ENCODE measurements at places on chromosomes 3 and 15.
A peak's percentile ranks its signal among the peaks of the same experiment; 100 is the strongest.

DNA sequence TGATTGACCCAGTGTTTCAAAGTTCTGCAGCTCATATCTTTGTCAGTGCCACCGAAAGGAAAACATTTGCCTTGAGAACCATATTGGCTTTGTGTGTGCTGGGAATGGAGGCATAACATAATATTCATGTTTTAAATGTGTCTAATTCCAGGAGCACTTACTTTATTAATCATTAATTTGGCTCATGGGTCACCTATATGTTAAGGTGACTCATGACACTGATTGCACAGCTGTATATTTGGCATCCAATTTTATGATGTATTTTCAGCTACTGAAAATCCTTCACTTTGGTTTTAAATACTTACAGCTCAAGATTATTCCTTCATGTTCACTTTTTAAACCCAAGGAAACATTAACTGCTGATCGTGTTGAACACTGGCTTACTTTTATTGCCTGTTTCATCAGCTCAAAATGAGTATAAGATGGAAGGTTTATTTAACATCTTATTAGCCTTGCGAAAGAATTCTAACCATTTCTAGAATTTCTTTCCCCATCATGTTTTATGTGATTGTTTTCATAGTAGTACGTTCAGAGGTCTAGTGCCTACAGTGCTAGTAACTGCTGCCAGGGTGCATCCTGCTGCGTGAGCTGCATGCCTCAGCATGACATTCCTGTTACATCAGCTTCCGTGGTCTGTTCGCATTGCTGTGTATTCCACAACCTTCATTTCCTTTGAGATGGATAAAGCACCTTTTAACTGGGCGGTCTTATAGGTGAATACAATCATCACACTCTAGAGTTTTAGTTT lies 63.7 kb downstream of the LRCH3 start:
- no peak for DNase-seq

- no peak for DNase-seq
These were observed 32.6 kb downstream of the SEMA7A start for GRCh38 chr15:74400915-74401757.

DNA sequence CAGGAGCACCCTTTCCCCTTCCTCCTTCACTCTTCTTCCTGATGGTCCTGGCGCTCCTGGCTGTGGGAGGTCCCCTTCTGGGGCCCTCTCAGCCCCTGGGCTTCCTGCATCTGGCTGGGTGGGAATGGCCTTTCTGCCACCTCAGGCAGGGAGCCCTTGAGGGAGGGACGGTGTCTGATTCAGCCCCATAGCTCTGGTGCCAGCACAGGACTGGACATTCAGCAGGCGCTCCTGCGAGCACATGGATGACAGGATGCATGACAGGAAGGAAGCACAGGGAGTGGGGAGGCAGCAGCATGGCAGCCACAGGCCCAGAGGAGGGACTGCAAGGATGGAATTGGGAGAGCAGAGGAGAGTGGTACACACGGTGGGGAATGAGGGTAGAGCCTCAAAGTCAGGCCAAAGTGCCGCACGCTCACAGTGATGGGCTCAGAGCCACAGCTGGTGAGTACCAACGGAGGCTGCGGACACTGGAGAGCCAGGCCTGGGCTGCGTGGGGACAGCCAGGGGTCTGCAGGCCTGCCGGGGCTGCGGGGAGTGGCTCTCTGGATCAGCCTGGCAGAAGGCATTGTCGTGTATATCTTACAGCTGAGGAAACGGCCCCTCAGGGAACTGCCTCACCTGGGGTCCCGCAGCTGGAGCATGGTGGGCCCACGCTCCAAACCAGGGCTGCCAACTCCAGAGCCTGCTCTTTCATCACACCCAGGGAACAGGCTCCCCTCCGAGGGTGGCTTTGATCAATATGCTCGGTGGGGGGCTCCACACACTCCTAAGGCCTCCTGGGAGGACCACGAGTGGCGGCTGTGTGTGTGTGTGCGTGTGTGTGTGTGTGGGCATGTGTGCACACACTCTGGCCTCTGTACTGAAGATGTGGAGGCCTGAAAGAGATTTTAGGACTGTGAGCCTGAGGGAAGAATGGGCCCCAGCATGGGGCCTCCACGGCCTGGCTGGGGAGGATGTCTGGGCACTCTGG lies 51.4 kb upstream of the CTSH start:
- no peak for DNase-seq

- no peak for DNase-seq
These were observed 38.6 kb downstream of the BTLA start for GRCh38 chr3:112460519-112461195.

DNA sequence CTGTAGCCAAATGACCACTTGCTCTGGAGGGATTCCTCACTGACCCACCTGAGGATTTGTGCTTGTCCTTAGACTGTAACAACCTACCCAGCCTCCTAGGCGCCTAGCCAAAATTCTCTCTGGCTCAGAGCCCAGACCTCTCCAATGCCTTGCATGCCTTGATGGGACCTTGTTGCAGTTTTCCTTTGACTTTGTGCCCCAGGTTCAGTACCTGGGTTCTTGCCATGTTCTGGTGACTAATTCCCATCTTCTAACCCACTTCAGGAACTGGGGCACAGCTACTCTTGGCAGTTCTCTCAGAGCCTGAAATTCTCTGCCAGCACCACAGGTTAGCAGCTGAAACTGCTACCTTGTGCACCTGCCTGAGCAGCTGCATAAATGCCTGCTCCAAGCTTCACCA lies 27.0 kb upstream of the UBE3A start:
- no peak for DNase-seq

DNA sequence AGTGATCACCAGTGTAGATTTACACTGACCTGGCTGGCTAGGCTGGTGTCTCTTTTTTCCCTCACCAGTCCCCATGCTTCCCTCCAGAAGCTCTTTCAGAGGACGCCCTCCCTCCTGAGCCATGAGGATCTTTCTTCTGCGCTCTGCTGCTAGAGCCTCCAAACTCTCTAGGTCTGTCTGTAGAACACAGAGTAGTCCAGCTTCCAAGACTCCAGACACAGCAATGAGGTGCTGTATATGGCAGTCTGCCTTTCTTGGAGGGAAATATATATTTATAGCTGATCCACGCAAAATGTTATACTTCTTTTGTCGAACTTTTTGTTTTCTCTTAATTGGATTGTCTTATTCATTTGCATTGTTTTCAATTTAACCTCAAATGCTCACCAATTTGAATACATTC lies 1121.8 kb downstream of the ROBO2 start:
- DNase-seq = no peak

- DNase-seq = peak; percentile 58
These were observed 30.0 kb upstream of the SLC41A3 start for GRCh38 chr3:126113733-126114442.

DNA sequence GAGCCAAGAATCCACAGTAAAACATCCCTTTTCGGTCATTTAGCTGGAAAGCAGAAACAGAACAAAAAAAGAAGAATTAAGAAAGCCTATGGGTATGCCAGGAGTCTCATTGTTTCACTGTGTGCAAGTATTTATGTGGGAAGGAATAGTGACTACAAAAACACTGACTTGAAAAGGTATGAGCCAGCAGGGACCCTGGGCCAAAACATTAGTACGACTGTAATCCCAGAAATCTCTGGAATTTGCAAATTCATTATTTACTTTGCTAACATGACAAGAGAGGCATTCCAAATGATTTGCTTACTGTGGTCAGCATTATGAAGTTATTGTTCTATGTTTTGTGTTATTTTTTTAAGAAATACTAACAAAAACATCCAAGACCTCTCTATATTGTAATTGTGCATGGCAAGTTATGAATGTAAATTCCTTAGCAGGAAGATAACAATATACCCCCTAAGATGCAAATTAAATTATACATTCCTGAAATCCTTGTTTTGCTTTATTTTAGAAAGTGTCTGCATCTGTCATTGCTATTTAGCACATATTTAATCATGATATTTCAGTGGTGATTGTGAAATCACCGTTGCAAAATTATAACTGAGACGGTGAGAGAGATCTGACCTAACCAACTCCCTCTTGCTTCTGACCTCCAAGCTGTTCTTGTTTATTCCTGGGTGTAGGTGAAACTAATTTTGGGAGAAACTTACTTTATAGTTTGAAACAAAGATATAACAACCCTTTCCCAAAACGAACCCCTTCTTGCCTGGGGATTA lies 299.2 kb downstream of the ZPLD1 start:
- no peak for DNase-seq

GRCh38 chr3:71072287-71072686 lies 511.2 kb downstream of the FOXP1 start:
- no peak for DNase-seq

DNA sequence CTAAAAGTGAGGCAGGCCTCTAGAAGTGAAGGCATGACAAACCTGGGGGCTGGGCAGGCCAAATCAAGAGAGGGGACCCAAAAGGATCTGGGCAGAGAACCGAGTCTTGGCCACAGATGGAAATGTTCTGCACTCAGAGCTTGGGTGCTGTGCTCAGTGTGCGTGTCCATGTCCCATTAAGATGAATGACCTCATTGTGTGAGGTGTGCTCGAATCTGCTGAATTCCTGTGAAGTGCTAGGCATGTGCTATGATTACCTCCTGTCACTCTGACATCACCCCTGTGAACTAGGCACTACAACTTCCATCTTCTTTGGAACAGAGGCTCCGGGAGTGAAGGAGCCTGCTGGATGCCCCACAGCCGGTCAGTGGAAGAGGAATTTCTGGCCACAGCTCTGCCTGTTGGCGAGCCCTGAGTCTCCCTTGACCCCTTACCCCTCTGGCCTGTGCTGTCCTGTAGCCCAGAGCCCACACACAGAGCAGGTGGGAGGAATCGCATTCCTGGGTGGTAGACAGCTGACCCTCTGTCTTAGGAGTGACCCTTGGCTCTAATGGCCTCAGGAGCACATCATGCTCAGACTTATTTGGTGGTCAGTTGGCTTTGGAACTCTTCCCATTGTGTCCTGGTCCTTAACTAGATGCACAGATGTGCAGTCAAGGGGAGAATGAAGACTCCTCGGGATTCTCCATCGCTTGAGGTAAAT lies 67.6 kb upstream of the CTDSPL start:
- no peak for DNase-seq

DNA sequence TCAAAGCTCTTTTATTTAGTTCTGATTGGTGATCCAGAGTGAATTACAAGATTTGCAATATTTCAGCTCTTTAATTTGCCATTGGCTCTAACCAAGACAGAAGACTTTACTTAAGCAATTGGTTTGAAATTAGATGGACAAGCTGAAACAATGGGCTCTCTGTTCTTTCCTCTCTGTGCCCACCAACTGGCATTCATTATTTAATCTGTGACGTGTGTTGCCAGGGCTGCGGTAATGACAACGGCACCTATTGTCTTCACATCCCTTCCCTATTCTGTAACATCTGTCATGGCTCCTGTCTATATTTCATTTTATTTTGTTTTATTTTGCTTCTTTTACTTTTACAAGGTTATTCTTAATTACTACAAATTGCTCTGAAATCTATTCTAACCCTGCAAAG lies 33.9 kb downstream of the PLD1 start:
- no peak for DNase-seq

DNA sequence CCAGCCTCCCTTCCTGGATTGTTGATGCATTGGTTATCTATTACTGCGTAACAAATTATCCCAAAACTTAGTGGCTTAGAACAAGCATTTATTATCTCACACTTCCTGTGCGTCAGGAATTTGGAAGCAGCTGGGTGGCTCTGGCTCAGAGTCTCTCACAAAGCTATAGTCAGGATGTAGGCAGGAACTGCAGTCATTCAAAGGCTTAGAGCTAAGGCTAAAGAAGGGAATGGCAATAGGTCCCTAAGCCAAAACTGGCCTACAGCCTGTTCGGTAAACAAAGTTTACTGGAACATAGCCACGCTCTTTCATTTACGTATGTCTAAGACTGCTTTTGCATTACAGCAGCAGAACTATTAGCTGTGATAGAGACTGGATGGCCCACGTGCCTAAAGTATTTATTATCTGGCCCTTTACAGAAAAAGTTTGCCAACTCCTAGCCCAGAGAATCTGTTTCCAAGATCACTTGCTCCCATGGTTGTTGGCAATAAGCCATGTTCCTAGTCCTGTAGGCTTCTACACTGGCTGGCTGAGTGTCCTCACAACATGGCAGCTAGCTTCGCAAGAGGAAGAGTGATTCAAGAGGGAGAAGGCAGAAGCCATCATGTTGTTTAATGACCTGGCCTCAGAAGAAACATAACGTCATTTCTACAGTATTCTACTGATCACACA lies 132.4 kb downstream of the SNRK start:
- DNase-seq = no peak

GRCh38 chr15:50113992-50114780 lies 4.8 kb downstream of the ATP8B4 start:
- DNase-seq = no peak

- DNase-seq = no peak
These were observed 818.2 kb upstream of the LMCD1 start for GRCh38 chr3:7683426-7683825.

GRCh38 chr3:128290484-128290883 lies 137.2 kb downstream of the EEFSEC start:
- no peak for DNase-seq

GRCh38 chr3:187748050-187748481 lies 2.8 kb upstream of the BCL6 start:
- peak; percentile 94 for DNase-seq

DNA sequence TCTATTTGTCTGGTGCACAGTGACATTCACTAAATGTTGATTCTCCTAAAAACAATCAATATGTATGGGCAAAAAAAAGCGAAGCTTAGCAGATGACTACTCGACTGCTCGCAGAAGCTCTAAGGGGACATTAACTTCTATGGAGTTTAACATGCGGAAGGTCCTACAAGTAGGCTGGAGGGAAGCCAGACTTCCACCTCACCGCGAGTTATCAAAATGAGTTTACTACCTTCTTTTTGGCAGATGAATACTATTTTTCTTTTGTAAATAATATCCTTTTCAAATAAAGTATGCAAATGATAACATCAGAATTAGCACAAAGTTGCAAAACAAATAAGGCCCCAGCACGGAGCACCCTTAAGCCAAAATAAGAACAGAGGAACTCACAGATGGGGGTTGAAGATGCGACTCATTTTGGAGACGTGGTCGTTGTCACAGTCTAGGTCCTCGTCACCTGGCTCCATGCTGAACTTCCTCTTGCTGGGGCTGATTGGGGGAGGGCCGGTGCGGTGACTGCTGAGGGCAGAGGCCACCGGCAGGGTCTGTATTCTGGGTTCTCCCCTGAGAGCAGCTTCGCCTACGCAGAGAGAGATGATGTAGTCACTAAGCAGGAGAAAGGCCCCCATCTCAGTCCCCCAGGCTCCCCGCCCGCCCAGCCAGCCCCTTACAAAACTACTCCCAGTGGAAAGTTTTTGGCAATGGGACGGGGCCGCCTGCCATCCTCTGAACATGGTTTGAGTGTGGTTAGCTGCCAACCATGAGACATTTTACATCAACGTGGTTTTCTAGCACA lies 42.1 kb downstream of the VGLL4 start:
- DNase-seq = no peak

DNA sequence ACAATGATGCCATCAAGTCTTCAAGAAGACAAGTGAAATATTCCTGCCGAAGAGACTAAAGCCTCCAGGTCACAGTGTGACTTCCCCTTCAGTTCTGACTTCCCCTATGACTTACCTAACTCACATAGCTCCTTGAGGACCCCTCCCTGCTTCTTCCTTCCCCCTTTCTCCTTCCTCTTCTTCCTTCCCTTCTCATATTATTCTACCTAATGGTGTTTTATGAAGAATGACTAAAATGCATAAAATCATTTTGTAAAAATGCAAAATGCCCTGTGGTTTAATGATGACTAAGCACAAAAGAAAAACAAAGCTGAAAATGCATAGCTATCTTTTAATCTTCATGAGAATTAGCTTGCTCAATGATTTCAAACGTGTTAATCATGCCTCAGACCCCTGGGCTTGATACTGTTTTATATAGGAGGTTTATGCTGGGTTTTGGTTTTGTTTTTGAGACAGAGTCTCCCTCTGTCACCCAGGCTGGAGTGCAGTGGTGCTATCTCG lies 26.1 kb upstream of the TM4SF4 start:
- no peak for DNase-seq

Data from ecto neural progenitor cell (in vitro differentiated cells).